ENCODE measurements at places on chromosomes 1 and 21.

GRCh38 chr1:224666913-224667312, 50.8 kb downstream of the CNIH3 start:
- peak; percentile 52 for DNase-seq

GRCh38 chr1:115545791-115546733, 95.7 kb upstream of the VANGL1 start:
- peak; percentile 92 for DNase-seq

DNA sequence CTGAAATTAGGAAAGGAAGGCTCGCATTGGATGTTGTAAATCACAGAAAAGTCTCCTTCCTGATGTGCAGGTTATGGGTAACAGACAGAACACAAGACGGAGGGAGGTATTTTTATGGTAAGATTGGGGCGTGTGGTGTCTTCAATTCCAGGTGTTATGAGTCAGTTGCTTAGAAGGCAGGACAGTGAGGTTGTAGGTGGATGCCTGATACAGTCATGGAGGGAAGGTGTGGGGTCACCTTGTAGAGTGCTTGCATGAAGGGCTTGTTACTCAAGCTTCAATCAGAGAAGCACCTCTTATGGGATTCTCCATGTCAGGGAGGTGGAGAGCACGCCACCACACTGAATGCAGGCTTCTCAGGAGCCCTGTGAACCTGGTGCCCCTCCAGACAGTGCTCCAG, 63.1 kb downstream of the C1orf21 start:
- DNase-seq: no peak

DNA sequence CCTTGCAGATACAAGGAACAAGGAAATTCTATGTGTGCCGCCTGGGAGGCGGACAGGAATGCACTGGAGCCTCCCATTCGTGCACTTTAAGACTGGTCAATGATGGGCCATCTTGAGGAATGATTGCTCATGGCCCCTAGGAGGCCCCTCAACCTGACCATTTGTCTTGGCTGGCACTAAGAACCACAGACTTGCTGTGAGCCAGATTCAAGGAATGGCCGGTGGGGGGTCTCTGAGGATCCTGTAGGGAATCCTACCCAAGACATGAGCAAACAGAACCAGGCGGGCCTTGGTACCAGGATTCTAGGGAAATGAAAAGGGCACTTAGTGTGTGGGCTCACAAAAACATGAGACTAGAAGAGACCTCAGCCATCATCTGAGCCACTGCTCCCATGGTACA, 28.1 kb upstream of the GOLT1A start:
- DNase-seq: no peak

DNA sequence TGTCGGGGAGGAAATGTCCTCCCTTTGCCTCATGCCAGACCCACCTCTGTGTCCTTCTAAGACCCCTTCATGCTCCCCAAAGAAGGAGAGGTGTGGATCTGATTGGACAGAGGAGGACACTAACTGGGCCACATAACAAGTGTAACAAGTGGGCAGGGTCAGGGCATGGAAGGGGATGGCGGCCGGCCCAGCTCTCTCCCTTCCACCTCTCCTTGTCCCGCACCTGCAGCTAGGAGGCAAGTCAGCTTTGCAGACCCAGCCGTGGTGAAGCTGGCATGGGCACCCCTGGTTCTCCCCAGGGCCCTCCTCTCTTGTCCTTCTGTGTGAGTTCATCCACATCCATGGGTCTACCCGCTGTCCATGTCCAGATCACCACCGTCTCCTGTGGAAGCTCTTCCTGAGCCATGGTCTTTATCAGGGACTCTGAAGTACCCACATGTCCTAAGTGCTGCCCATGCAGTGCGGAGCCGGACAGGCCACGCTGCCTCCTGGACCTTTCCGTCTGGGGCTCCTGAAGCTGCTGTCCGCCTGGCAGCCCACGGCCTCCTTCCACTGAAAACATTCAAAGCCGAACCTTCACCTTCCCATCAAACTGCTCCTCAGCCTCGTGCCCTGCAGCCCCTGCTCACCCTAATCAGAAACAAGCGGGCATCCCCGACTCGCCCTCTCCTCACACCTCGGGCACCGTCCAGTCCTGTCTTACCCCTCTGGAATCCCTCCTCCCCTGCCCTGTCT, 460.5 kb downstream of the PTPRU start:
- no peak for DNase-seq

DNA sequence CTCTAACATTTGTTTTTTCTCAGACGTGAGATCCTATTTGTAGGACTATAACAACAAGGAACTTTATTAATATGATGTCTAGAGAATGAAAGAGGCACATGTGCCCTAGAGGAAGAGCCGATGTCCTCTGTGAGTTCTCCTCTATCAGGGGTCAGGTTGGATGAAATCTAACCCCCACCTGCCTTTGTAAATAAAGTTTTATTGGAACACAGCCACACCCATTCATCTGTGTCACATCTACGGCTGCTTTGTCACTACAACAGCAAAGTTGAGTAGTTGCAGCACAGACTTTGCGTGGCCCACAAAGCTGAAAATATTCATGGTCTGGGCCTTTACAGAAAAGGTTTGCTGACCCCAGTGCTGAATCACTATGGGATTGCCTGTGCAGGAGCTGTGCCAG, 571 bp upstream of the CAPN9 start:
- DNase-seq: no peak

DNA sequence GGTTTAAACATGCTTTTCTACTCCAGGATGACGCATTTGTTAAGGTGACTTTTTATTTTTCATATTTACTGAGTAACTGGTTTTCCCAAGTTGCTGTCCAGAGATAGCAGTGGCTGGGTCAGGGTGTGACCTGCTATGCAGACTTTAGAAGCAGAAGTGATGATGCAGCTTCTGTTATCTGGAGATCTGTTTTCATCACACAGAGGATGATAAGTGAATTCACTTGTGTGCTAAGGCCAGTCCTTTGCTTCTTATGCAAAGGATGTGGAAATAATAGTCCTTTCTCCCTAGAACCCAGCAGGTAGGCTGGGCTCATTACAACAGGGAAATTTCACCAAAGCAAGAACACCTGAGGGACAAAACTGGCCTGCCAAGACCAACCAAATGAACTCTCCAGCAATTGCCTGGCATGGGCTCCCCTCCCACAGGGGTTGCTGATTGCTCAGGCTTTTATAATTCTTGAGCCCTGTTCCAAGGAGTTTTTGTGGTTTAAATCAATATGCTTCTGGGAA, 97.8 kb upstream of the LPGAT1 start:
- no peak for DNase-seq

GRCh38 chr1:180235077-180235501, 5.0 kb downstream of the LHX4 start:
- DNase-seq: no peak

DNA sequence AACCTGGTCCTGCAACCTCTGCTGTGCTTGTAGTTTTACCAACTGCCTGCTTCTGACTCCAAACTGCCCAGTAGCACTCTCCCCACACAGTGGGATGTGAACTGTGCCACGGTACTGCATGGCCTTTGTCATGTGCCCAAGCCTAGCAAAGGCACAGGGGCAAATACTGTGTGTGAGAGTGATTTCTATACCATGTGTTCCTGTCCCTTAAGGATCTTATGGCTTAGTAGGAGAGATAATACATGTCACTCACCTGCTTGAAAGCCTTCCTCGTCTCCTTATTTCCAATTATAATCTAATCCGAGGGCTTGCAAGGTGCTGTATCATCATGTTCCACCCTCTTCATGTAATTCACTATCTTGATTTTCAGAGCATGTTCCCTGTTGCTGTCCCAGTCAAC, 51.3 kb downstream of the UBE4B start:
- DNase-seq: no peak

DNA sequence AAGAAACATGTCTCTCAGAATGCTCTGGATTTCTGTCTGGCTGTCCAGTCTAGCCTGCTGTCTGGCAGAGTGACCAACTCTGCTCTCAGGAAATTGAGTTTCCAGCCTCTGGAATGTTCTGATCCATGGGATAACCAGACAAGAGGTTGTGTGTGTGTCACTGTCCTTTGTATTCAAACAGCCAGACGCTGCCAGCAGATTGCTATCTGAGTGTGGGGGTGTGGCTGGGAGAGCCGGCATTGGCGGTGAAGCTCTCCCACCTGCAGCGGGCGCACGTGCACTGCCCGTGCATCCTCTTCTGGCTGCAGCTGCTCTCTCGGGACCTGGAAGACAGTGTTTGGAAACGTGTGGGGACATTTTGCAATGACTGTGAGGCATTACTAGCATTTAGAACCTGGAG, 26.1 kb downstream of the PKP1 start:
- peak; percentile 39 for DNase-seq

GRCh38 chr1:54335011-54335754, 71.0 kb downstream of the SSBP3 start:
- peak; percentile 80 for DNase-seq

DNA sequence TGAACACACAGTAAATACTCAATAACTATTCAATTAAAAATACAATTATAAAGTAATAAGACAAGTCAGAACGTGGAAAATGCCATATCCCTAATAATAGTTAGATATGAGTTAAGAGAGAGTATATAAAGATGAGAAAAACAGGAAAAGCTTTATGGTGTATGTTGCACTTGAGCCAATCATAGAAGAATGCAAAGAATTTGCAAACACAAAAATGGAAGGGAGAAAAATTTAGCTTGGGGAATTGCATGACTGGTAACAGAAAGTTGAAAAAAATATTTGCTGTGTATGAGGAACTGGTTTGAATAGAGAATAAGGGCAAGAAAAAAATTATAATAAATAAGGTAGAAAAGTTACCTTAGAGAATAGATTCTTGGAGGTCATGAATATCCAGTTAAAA, 739.6 kb upstream of the CXADR start:
- peak; percentile 22 for DNase-seq

DNA sequence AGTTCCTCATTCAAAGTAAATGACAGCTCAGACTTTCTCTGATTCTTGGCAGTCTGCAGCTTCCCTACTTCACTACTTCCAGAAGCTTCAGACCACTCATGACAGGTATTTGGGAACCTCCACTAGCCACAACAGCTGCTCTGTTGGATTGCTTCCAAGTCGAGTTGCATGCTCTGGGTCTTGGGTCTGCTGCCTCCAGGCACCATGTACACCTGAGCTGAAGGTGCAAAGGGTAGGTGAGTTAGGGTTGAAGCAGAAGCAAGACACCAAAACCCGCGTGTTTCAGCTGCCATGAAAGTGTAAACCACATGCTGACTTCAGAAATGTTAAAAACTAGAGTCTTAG, 62.7 kb downstream of the ZNF684 start:
- no peak for DNase-seq

- DNase-seq: no peak
These were observed 2.0 kb downstream of the PRMT6 start for GRCh38 chr1:107058245-107059032.

DNA sequence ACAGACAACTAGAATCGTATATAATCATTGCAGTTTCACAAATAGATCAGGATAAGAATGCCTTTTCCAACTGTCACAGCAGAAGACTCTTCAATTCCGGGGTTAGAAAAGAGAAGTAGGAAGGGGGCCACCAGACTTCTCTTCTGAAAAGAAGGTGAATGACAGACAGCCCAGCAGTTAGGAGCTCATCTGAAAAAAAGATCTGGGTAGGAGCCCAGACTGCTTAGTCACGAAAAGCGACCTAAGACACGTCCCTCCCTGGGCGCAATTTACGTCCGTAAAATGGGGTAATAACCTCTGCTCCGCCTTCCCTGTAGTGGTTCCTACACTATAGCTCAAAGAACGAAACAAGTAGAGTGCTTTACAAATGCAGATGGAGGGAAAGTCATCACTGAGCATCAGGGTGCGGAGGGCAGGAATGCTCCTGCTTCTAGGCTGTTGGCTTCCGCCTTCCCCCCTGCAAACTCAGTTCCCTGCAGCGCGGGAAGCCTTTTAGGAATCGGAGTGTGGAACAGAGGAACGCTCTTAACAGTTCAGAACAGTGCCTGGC, 582 bp downstream of the ORC1 start:
- DNase-seq: peak; percentile 88

DNA sequence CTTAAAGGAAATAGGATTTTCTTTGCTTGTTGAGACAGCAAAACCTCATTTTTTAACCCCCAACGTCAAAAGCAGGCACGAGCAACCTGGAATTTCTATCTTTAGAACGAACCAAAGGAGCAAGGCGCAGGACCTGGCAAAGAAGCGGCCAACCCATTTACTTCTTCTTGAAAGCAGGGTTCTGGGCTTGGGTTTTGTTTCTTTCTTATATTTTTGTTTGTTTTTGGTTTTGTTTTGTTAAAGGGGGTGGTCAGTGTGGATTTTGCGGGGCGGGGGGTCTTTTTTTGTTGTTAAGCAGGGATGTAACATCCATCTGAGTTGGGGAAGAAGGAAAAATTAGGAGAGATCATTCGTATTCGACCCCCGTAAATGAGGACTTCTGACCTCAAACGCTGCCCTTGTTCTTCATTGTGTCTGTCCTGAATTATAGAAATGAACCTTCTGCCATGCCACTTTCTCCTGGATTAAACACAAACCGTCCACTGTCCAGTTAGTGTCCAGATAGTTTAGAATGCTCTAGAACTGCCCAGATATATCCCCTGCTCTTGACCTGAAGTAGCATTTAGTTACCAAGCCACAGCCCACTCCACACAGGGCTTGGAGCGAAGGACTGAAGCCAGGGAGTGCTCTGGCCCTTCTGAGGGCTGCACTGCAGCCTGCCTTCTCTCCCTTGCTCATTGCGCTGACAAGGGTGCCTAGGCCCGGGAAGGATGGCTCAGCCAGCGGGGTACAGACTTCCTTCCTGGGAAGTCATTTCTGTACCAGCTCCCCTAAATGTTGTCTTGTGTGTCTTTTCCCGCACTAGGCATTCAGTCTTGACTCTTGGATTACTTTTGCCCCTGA, 909 bp upstream of the APP start:
- no peak for DNase-seq

DNA sequence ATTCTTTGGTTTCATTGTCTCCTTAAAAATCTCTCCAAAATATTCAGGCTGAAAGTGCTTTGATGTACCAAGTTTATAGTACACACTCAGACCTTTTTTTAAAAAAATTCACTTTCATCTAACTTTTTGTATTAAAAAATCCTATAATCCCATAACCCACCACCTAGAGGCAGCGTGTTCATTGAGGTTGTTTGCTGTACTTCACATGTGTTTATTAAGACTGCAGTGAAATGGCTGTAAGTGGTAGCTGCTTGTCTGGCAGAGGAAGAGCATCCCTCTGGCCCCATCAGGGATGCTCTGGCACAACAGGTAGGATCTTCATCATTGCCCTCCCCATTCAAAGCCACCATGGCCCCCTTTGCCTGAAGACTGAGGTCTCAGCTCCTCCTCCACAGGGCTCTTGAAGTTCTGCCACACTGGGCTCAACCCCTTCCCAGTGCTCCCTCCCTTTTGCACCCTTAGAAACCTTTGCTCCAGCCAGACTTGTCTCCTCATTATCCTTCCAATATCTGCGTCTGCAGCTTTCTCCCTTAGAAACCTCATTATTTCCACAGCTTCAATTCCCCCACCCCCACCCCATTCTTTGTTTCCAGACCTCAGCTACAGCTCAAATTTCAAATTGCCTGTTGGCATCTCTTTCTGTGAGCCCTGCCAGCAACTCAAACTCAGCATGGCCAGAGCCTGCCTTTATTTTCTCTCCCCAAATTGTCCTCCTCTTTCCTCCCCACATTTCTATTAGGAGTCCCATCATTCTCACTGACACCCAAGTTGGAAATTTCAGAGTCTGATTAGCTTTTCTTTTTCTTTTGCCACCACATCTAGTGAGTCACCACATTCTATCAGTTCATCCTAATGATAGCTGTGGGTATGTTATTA, 369.6 kb upstream of the USP24 start:
- peak; percentile 35 for DNase-seq

All from foreskin fibroblast (primary cell).